ENCODE measurements at places on chromosomes 11 and 22. TPM values are rescaled to one million over a fixed set of nuclear protein-coding genes. Genes with fewer than 3 reads are reported as not detected.

LDHAL6A gene
- not detected for total RNA-seq

POTEH gene
- not detected for total RNA-seq

- DNase-seq: no peak
- H3K27ac ChIP-seq: no peak overlapping the region
- H3K36me3 ChIP-seq: no peaks in the 10 kb centered on the region
- no peak overlapping the region for H3K4me3 ChIP-seq
- H3K27me3 ChIP-seq: no peaks in the 10 kb centered on the region
Measured at GRCh38 chr11:111814557-111815320, 48.5 kb upstream of the PPP2R1B start.

OR10G7 gene
- not detected for total RNA-seq

DNA sequence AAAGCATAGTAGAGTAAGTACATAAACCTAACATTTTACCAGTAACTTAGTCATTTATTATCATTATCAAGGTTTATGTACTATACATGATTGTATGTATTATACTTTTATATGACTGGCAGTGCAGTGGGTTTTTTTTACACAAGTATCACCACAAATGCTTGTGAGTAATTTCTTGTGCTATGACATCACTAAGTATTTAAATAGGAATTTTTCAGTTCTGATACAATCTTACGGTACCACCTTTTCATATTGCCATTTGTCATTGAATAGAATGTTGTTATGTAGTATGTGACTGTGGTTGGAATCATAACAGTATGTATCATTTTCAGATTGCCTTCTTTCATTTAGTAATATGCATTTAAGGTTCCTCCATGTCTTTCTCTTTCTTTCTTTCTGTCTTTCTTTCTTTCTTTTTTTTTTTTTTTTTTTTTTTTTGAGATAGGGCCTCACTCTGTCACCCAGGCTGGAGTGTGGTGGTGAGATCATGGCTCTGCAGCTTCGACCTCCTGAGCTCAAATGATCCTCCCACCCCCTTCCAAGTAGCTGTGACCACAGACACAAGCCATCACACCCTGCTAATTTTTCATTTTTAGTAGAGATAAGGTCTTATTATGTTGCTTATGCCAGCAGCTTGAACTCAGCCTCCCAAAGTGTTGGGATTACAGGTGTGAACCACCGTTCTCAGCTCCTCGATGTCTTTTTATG is 18.6 kb downstream of the ATM start:
- peaks cover 31% of the 10 kb centered on the region for H3K36me3 ChIP-seq
- no peak for DNase-seq
- no peaks in the 10 kb centered on the region for H3K27me3 ChIP-seq
- peaks cover 10% of the 10 kb centered on the region for H3K4me1 ChIP-seq

MMP3 gene
- total RNA-seq: not detected

- peaks cover 7% of the 10 kb centered on the region for H3K27me3 ChIP-seq
- H3K4me1 ChIP-seq: no peaks in the 10 kb centered on the region
- H3K36me3 ChIP-seq: no peaks in the 10 kb centered on the region
- H3K27ac ChIP-seq: no peak overlapping the region
- DNase-seq: no peak
Measured at GRCh38 chr22:34997633-34998299, 68.2 kb upstream of the ISX start.

PHLDA2 gene
- total RNA-seq: 7.2 TPM

- DNase-seq: no peak
- no peak overlapping the region for H3K4me3 ChIP-seq
- no peaks in the 10 kb centered on the region for H3K4me1 ChIP-seq
- no peak overlapping the region for H3K27ac ChIP-seq
- no peaks in the 10 kb centered on the region for H3K27me3 ChIP-seq
Measured at GRCh38 chr11:116472651-116473050, 300.1 kb downstream of the BUD13 start.

DNA sequence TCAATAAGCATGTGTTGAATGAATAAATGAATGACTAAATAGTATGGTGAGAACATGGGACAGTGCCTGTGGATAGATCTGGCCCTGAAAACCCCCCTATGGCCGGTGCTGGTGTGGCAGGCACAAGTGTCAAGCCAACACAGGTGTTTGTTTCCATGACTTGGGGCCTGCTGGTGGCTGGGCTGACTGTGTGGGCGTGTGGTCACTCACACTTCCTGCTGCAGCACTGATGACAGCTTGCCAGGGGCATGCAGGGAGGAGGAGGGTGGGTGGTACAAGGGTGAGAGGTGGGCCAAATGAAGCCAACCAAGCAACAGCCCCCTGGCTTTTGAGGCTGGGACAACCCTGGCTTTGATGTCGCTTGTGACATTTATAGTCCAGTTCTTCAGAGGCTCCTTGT is 30.3 kb upstream of the ABCC8 start:
- no peak for DNase-seq
- no peak overlapping the region for H3K4me3 ChIP-seq
- H3K4me1 ChIP-seq: no peaks in the 10 kb centered on the region
- no peak overlapping the region for H3K27ac ChIP-seq
- H3K36me3 ChIP-seq: no peaks in the 10 kb centered on the region

GRCh38 chr22:28813772-28814518 is 13.6 kb upstream of the XBP1 start:
- H3K27ac ChIP-seq: peak overlapping the region; percentile 74
- no peaks in the 10 kb centered on the region for H3K36me3 ChIP-seq
- H3K27me3 ChIP-seq: no peaks in the 10 kb centered on the region

- peaks cover 45% of the 10 kb centered on the region for H3K4me1 ChIP-seq
- H3K27ac ChIP-seq: peak overlapping the region; percentile 41
- DNase-seq: peak; percentile 78
- H3K36me3 ChIP-seq: peaks cover 94% of the 10 kb centered on the region
Measured at GRCh38 chr22:20577549-20577975, 70.2 kb downstream of the MED15 start.

CSF2RB gene
- total RNA-seq: 30.1 TPM

NOX4 gene
- 4.3 TPM for total RNA-seq

Measured in lower lobe of right lung (tissue), 2 donors.